ENCODE measurements at places on chromosomes 6 and 20.

DNA sequence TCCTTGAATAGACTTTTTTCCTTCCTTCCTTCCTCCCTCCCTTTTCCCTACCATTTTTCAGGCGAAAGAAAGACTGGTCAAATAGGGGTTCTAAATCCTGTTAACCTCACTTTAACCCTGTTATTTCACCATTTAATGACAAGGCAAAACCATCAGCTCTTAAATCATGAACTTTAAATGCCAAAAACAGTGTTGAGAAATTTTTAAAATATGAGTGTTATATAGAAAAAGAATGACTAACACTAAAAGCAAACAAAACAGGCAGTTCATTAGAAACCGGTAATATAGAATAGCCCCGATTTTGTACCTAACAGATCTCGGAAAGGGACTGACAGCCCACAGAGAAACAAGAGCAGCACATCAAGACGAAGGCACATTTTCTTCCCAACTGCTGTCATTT lies 57.4 kb upstream of the CEP85L start:
- DNase-seq = no peak

DNA sequence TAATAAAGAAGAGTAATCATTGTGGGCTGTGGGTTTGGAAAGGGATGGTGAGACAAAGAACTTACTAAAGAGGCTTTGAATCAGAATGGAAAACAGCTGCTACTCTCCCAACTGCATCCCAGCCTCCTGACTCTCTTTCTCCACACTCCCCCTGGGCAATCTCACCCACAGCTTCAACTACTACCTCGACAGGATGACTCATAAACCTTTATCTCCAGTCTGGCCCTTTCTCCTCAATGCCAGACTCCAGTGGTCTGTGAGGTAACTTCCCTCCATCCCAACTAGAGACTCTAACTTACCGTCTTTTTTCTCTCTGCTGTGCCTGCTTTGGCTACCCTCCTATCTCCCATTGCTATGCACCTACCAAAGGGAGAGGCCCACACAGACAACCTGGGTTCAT lies 135.3 kb upstream of the RREB1 start:
- peak; percentile 67 for DNase-seq

- DNase-seq = peak; percentile 37
Observed at GRCh38 chr20:60137657-60138245, 179.5 kb downstream of the CDH26 start.

GRCh38 chr6:137043710-137044365 lies 927 bp downstream of the IL20RA start:
- DNase-seq = peak; percentile 59

DNA sequence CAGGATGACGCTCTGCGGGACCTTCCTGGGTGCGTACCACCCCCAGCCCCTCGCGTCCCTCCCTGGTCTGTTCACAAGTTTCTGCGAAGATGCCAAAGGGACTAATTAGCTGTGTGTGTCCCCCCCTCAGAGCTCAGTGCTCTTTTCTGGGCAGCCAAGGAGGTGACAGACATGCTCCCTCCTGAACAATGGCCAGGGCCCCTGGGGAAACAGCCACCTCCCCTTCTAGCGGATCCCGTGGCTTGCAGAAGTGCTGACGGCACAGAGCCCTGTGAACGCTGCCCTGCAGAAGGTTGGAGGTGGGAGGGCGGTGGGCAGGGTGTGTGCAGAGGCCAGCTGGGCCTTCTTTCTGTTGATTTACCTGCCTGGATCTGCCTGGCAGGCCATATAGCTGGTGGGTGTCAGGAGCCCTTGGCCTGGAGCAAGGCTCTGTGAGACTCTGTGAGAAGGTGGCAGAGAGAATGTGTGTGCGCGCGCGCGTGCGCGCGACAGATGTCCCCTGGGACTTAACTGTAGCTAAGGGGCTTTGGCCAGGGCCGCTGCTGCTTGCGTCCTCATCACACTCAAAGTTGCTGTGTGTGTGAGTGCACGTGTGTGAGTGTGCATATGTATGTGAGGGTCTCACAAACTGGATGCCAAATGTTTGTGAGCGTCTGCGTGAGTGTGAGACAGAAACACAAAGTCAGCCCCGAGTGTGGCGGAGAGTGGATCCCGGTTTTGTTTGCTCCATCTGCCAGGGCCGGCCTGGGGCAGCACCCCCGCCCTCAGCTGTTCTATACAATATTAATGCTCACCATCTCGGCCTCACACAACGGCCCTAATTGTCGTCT lies 3.5 kb upstream of the MYT1 start:
- no peak for DNase-seq

GRCh38 chr20:32289661-32290431 lies 12.4 kb downstream of the KIF3B start:
- DNase-seq = no peak

DNA sequence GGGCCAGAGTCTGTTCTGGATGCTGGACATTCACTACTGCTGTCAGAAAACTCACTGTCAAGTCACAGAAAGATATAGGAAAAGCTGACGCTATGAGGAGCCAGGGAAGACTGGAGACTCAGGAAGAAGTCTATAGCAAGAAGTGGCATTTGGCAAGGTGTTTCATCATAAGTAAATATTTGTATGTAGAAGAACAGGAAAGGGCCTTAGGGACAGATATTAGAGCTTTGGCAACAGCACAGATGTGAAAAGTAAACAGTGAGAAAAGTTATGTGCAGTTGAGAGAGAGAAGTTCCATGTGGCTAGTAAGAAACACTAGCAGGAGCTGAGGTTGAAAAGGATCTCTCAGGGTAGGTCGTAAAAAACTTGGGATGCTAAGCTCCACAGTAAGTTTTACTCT lies 868.9 kb downstream of the PHF3 start:
- no peak for DNase-seq

- DNase-seq = no peak
Observed at GRCh38 chr20:46670228-46670584, 18.9 kb upstream of the SLC13A3 start.

- DNase-seq = no peak
Observed at GRCh38 chr6:35058865-35059522, 82.1 kb downstream of the TCP11 start.

GRCh38 chr20:63295422-63295821 lies 2.4 kb downstream of the COL20A1 start:
- DNase-seq = no peak

- peak; percentile 91 for DNase-seq
Observed at GRCh38 chr20:12925210-12925755, 83.5 kb upstream of the SPTLC3 start.

GRCh38 chr6:44076356-44077213 lies 50.7 kb downstream of the MRPL14 start:
- DNase-seq = peak; percentile 59

GRCh38 chr6:80437801-80438200 lies 331.3 kb downstream of the BCKDHB start:
- no peak for DNase-seq

DNA sequence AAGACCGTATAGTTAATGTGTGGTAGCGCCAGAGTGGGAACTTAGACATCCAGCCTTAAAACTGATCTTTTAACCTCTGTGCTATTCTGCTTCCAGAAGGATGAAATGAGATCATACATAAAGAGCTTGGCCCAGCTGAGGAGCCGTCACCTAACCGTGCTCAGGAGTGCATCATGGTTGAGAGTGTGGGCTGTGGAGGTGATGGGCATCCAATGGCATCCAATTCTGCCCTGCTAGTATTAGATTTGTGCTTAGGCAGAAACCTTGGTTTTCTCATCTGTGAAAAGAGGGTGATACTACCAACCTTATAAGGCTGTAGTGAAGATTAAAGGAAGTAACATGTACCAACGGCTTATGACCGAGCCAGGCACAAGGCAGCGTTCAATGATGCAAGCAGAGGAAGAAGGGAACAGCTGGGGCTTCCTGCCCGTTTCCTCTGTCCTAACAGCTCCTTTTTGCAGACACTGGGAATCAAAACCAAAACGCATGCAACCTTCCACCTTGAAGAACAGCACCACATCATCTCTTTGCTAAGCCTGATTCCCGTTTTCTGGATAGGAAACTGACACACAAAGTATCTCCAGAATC lies 1.3 kb downstream of the SLC22A16 start:
- DNase-seq = no peak

DNA sequence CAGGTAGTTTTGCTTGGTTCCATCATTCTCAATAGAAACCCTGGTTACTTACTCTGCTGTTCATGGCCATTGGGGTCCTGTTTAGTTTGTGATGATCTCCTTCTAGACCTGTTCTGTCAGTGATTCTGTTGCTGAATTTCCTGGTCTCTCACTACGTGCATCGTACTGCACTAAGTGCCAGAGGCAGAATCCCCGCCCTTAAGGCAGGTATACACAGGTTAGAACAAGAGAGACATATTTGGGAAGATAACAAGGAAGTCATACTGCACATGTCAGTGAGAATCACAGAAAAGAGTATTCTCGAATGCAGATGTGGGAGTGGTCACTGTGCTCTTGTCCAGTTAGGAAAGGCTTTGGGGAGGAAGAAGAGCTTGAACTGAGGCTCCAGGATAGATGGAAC lies 148.1 kb upstream of the MYLIP start:
- DNase-seq = no peak

DNA sequence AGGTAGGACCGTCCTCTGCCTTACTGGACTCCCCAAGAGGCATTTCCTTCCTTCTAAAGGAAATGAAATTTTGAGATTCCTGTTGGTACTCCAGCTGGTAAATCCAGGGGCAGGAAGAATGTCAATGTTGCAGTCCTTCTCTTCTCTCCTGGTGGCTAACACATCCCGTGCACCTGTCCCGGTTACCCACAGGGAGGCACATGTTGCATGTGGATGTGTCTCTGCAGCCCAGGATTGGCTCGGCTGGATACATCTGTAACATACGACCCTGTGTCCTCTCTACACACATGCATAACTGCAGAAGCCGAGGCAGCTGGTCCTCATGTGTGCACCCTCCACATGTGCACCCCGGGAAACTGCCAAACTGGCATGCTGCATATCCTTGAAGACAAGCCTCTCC lies 1.3 kb upstream of the LRFN2 start:
- DNase-seq = no peak

DNA sequence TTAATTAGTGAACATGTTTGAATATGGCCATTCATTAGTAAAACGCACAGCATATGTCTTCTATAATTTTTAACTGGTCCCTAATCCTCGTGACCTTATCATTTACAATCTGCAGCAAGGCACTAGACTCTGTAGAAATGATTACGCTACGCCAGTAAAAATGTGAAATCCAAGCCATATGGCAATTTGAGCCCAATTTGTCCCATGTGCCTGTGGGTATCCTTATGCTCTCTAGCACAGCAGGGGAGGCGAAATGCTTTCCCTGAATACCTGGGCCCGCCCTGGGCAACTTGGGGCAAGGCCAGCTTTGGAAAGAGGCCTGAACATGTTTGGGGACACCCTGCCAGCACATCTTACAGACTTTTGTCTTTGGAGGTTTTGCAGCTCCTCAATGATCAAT lies 122.7 kb upstream of the AGPAT4 start:
- DNase-seq = no peak

DNA sequence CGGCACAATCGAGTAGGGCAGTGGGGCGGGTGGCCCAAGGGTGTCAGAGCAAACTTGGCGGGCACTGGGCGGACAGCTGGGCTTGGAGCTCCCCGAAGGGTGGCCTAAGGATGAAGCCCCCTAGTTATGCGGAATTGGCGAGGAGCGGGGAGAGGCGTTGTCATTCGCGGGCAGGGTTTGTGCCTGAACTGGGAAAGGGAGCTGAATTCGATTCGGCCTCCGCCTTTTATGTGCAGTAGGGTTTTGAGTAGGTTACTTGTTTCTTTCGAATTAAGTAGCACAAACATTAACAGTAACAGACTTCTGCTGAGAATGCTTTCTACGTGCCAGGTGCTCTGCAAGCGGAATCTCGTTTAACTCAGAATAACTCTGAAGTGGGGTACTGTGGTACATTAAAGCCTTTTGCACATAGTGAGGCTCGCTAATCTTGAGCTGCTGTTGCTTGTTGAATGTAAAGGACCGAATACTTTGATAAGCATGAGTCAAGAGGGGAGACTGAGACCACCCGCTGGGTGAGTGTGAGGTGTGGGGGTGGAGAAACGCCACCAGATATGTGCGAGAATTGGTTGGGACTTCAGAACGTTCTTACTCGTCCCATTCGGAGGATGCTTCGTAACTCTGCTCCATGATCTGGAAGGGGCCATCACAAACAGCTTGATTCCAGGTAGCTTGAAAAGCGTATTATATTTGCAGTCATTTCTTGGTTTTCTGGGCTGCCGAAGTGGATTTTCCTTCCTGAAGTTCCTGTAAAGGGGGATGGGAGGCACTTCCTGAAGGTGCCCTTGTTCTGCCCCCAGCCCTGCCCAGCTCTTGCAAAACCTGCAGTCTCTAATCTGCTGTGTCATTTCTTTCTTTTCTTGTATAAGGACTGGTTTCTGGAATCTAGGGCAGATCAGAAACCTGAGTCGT lies 833 bp downstream of the RAB5IF start:
- DNase-seq = peak; percentile 20

DNA sequence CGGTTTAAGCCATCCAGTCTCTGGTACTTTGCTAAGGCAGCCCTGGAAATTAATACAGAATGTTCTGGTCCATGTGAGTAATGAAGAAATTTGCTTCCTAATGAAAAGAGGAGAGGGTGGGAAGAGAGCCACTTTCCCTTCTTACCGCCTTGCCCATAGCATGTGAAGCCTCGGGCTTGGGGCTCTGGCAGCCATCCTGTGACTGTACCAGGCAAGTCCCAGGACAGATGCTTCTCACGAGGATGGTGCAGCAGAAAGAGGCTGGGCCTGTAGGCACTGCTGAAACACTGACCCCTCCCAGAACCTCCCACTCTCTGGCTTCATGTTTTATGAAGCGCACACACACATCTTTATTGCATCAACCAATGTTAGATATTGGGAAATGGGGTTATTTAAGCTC lies 74.8 kb downstream of the IYD start:
- no peak for DNase-seq

DNA sequence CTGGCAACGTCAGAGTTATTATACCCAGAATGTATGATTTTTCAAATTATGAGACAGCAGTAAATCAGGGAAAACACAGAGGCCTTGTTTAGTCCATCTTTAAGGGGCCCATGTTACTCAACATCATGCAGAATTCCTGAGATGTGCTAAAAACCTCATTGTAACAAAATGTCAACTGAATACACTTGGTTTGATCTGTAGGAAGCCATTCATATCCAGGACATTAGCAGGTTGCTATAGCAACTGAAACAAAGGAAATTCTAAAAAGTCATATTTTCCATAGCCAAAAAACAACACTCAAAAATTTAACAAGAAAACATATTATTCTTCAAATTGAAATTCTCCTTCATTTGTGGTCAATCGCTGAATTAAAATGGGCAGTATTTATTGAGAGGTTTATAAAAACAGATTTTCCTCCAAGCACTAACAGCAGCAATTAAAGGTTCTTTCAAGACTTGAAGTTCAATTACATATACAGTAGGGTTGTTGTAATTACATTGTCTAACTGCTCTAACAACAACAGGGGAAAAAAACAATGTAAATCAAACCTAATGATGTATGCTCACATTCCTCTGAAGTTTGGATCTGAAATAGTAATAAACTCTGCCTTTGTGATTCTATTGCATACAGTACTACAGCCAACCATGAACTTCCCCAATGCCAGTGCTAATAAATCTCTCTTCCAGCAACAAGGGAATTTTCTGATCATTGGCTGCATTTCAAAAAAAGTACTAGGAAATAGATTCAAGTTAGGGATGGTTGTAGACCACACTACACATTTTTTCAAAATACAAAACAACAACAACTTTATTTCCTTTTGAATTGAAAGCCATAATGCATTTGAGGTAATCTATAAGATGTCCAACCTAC lies 34.9 kb downstream of the COL12A1 start:
- DNase-seq = no peak
